ENCODE measurements at places on chromosomes 16 and 17.
A peak's percentile ranks its signal among the peaks of the same experiment; 100 is the strongest.

- no peak for DNase-seq
Measured at GRCh38 chr17:8337802-8338752, 1.6 kb upstream of the ODF4 start.

DNA sequence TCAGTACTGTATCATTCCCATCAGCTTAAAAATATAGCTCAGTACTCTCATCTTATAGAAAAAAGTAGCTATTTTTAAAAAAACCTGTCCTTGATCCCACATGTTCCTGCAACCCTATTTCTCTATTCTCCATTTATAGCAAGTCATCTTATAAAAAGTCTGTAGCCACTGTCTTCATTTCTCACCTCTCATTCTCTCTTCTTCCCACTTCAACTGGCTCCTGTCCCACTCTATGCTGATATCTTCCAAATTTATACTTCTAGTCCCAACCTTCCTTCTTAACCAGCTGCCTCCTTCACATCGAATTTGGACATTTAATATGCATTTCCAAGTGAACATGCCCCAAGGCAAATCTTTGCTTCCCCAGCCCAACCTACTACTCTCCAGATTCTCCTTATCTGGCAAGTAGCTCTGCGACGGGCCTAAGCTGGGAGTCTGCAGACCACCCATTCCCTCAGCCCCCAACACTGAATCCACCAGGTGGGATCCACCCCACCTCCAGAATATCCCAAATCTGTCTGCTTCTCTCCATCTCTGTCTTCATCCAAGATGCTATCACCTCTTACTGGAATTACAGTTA lies 52.0 kb upstream of the TANC2 start:
- DNase-seq: no peak

GRCh38 chr16:66508248-66508913 lies 41.5 kb downstream of the TK2 start:
- DNase-seq: peak; percentile 57

DNA sequence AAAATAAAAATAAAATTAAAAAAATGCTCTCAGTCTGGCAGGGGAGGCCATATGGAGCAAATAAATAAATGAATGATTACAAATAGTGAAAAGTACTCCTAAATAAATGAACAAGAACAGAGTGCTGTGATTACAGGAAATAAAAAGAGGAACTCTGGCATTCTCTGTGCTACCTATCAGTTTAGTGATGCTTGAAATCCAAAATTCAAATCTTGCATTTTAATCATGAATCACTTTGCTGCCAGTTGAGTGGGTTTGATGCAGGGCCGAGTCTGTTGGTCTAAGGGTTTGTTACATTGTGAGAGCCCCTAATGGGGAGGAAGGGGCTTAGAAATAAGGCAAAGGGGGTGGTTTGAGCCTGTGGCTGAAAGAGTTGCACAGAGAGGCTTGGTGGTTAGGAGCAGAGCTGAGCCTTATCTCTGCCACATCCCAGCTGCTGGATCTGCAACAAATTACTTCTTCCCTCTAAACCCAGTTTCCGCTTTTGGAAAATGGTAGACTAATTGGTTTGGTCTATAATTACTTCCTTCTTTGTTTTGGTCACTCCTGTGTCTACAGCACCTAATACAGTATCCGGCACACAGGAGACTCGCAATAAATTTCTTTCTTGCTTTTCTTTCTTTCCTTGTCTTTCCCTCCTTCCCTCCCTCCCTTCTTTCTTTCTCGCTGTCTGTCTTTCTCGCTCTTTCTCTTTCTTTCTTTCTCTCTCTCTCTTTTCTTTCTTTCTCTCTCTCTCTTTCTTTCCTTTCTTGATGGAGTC lies 6.3 kb upstream of the ABCC1 start:
- no peak for DNase-seq

GRCh38 chr17:40903129-40903847 lies 18.2 kb upstream of the KRT20 start:
- no peak for DNase-seq

- DNase-seq: no peak
Measured at GRCh38 chr16:70685061-70685937, 554 bp downstream of the MTSS2 start.

- no peak for DNase-seq
Measured at GRCh38 chr17:10033959-10034358, 128.9 kb upstream of the RCVRN start.

DNA sequence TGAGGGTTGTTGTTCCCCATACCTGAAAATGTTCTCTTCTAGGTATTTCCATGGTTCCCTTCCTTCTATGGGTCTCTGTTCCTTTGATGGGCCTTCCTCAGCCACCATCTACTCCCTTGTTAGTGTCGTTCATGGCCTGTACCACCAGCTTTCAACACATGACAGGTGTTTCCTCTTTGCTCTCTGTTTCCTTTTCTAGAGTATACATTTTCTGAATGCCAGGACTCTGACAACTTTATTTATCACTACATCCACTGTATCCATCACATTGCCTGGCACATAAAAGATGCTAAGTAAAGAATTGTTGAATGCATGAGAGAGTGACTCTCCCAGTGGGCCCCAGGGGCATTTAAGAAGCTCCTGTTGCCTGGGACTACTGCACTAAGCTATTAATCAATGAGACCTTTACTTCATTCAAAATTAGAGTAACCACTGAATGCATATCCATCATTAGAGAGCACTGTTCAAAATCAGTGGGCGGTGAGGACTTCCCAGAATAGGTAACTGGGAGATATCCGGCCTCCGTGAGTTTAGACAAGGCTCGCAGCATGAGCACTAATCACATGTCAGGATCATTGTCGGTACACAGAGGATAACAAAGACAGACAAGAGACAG lies 255.0 kb downstream of the CBLN1 start:
- no peak for DNase-seq

DNA sequence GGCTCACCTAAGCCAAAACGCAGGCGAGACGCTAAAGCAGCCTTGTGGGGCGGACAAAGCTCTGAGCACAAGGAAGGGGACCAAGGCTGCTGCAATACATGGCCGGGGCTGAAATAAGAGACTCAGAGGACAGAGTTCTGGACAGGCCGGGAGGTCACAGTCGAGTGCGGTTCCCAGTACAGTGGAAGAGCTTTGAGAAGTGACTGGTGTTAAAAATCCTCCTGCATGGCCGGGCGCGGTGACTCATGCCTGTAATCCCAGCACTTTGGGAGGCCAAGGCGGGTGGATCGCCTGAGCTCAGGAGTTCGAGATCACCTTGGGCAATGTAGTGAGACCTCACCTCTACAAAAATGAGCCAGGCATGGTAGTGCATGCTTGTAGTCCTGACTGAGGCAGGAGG lies 10.5 kb downstream of the TTYH2 start:
- DNase-seq: no peak

DNA sequence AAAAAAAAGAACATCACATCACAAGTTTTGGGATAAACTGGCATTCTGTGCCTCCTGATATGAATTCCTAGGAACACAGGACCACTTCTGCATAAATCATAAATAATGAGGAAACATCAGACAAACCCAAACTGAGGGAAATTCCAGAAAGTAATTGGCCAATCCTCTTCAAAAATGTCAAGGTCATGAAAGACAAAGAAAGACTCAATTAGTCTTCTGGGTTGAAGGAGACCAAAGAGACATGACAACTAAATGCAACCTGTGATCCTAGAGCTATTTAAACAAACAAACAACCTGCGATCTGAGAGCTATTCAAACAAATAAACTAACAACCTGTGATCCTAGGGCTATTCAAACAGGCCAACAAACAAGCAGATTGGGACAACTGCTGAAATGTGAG lies 144.3 kb downstream of the VPS53 start:
- no peak for DNase-seq

DNA sequence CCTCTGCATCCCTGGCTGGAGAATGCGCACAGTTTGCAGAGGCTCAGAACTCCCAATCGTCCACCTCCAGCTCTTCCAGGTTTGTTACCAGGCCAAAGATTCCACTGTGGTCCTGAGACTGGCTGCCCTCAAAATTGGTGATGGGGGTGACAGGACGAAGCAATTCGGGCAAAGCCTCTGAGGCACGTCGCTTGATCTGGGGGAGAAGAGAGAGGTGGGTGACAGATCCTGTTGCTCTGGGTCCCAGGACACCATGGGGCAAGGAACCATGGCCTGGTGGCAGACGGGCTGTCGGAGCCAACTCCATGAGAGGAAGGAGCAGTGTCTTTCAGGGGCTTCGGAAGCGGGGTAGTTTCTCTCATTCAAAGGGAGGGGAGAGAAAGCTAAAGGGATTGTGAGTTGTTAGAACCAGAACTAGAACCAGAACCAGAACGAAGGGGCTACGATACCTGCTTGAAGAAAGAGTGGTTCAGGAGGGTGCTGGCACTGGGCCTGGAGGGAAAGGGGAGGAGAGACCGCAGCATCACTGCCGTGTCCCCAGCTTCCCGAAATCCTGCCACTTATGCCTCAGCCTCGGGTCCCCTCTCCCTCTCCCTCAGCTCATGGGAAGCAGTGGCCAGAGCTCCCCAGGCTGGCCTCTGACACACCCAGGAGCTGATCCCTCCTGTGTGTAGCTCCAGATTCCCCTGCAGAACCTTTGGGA lies 3.8 kb upstream of the LIMD2 start:
- peak; percentile 71 for DNase-seq

GRCh38 chr17:13154930-13155329 lies 137.1 kb upstream of the ELAC2 start:
- DNase-seq: no peak

DNA sequence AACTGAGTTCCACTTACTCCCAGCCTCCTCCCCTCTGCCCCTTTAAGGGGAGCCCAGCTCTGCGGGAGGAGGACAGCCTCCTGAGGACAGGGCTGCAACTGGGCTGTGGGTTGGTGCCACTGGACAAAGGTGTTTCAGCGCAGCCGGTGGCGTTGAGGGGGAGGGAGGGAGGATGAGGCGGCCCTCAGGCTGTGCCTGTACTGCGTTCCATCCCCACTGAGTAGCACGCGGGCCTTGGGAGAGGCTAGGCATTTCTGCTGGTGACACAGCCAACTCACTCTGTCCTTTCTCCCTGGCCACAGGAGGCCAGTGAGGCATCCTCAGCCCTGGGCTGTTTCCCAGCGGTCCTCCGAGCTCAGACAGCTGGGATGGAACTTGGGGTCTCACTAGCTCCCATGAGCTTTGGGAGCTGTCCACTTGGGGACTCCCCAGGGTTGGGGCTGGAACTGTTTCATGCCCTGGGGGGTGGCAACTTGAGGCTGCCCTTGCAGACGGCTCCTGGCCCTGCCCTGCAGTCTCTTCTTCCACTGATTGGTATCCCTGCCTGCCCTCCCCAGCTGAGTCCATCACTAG lies 70.5 kb downstream of the MPRIP start:
- DNase-seq: no peak

- no peak for DNase-seq
Measured at GRCh38 chr16:11140466-11140865, 115.5 kb downstream of the SOCS1 start.

DNA sequence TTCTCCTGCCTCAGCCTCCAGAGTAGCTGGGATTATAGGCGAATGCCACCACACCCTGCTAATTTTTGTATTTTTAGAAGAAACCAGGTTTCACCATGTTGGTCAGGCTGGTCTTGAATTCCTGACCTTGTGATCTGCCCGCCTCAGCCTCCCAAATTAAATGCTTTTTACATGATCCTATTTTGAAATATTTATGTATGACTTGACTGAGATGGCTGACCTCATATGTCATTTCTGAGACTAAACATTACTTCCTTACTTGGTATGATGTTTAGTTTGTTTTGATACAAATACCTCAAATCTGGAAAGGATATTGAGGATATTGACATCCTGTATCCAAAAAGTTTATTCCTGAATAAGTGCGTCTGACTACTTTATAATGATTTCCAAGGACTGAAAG lies 11.9 kb downstream of the CALCOCO2 start:
- DNase-seq: no peak

DNA sequence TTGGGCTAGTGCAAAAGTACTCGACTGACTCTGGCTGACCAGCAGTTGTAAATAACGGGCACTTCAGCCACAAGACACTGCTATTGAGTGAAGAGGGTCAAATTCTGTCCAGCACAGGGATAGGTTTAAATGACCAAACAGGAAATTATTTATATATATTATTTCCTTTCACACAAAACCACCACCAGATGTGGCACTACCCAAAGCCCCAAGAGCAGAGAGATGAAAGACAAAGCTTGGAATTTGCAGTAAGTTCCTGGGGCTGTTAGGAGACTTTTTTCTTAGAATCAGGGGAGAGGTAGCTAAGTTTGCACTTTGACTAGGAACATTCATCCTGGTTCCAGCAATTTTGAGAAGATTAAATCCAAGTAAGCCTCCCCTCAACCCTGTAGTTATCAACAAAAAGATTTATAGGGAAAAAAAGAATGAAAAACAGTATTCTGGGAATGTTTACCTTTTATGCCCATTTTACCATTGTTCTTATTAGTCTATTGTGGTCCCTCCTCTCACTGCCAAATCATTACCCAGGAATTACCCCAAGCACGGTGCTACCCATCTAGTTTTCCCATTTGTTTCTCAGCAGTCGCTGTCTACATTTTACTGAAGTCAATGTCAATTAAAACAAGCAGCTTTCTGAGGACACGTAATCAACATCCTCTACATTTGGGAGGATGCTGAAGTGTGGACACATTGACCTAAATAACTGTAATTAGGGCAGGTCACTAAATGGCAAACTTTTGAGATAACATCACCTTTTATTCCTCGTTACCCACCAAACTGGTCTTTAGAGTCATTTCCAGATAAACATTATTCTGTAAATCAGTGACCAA lies 43.5 kb downstream of the GRB7 start:
- DNase-seq: no peak

DNA sequence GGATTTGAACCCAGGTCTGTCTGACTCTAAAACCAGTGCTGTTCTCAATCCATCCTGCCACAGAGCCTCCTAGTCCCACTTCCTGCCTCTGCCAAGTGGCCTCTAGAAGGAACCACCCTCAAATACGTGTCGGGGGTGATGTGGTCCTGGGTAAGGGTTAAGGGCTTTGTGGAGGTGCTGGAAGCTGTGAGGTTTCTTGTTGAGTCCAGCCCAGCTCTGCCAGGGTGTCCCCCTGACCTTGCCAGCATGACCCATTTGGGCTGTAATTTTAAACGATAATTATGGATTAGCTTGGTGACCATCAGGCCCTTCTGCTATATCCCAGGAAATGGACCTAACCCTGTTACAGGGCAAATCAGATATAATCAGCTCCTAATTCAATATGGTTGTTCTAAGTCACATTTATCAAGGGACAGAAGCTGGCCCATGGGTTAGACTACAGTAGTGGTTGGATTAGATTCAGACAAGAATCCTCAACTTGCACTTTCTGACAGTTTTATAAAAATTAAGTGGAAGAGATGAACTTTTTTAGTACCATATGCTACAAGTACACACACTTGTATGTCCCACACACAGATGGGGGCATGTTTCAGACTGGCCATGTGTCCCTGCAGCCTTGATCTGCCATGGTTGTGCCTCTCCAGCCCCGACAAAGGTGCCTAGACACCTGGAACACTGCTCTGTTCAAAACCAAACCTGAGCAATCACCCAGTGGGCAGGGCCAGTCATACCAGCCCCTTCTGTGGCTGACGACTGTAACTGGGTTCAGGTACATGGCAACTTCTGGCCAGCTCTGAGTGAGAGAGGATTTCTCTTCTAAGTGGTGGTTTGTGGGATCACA lies 48.0 kb downstream of the SMPD3 start:
- DNase-seq: no peak
